ENCODE measurements at places on chromosomes 3 and 15. TPM values are rescaled to one million over a fixed set of nuclear protein-coding genes. Genes with fewer than 3 reads are reported as not detected.

DNA sequence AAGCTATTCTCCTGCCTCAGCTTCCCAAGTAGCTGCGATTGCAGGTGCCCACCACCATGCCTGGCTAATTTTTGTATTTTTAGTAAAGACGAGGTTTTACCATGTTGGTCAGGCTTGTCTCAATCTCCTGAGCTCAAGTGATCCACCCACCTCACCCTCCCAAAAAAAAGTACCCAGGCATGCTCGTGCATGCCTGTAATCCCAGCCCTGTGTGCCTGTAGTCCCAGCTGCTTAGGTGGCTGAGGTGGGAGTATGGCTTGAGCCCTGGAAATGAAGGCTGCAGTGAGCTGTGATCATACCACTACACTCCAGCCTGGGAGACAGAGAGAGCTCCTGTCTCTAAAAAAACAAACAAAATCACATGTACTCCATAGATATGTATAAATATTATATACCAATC lies 176.5 kb downstream of the SOX2 start:
- no peak for DNase-seq

- DNase-seq = no peak
Measured at GRCh38 chr15:66298803-66299251, 5.5 kb downstream of the DIS3L start.

GRCh38 chr3:50237754-50238548 lies 1.9 kb downstream of the GNAI2 start:
- peak; percentile 69 for DNase-seq

GOLGA6C gene
- total RNA-seq = not detected

- DNase-seq = no peak
Measured at GRCh38 chr15:87032295-87032694, 952.6 kb downstream of the AGBL1 start.

- no peak for DNase-seq
Measured at GRCh38 chr3:16181361-16181760, 6.9 kb downstream of the GALNT15 start.

CD86 gene
- not detected for total RNA-seq

RIOX2 gene
- 10.4 TPM for total RNA-seq

NRG4 gene
- total RNA-seq = 0.06 TPM

MPI gene
- 106 TPM for total RNA-seq

DNA sequence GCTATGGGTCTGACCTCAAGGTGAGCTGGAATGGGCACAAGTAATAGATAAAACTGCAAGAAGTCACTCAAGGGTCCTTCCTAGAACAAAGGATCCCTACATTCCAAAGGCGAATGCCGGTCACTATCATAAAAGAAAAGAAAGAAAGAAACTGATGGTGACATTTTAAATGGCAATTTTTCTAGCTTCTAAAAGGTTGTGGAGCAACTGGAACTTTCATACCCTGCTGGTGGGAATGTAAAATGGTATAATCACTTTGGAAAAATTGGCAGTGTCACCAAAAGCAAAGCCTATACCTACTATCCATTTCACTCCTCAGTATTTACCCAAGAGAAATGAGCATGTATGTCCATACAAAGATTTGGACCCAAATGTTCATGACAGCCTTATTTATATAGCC lies 4.2 kb downstream of the CCRL2 start:
- no peak for DNase-seq

GRCh38 chr3:50470658-50471057 lies 32.8 kb downstream of the CACNA2D2 start:
- no peak for DNase-seq

DNA sequence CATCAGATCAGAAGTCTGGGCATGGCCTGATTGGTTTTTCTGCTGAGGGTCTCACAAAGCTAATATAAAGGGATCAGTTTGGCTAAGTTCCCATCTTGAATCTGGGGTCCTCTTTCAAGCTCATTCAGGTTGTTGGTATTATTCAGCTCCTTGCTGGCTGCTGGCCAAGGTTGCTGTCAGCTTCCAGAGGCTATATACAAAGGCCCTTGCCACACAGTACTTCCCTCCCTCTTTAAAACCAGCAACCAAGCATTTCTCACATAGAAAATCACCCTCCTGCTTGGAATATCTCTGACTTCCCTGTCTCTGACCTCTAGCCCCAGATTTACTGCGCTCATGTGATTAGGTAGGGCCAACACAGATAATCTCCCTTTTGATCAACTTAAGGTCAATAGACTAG lies 442.9 kb downstream of the ERC2 start:
- DNase-seq = no peak

WDR72 gene
- total RNA-seq = 2.3 TPM

TLR9 gene
- not detected for total RNA-seq

TMEM202 gene
- total RNA-seq = not detected

GRCh38 chr15:66459818-66460615 lies 37.5 kb downstream of the SNAPC5 start:
- no peak for DNase-seq

DNA sequence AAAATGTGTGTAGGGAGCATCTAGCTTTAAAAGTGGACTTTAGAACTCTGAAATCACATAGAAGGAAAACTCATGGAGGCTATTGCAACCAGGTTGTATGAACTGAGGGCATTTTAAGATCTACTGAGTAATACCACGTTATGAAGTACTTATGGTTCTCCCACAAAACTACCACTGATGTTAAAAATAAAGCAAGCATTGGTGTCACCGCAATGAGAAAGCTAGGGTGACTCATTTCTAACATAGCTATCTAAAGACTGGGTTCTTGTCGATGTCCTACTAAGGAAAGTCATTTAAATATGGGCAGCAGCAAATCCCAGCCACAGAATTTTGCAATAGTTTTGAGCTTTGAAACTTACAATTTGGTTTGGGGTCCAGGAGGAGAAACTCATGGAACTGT lies 584.8 kb downstream of the DIPK2A start:
- no peak for DNase-seq

MASP1 gene
- total RNA-seq = 3.3 TPM

STRIT1 gene
- total RNA-seq = not detected
